Pons (tissue), 1 donor: ENCODE measurements at places on chromosomes 2 and 18.

GRCh38 chr18:61400716-61401115 is 67.5 kb downstream of the CDH20 start:
- DNase-seq, result no peak

DNA sequence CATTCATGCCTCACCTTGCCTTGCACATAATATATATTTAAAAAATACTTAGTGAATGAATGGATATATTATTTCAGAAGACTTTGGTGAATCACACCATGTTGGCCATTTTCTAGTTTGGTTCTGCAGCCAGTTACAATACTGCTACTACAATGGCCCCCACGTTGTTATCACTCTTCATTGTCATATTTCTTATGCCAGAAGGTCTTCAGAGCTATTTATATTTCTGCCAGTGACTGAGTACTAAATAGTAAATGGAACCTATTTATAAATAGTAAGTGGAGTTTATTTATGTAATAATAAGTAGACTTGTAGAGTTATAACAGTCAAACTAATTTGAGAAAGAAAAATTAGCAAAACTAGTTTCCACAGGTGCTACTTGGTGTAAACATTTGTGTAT is 516.6 kb upstream of the SYT4 start:
- no peak for DNase-seq

DNA sequence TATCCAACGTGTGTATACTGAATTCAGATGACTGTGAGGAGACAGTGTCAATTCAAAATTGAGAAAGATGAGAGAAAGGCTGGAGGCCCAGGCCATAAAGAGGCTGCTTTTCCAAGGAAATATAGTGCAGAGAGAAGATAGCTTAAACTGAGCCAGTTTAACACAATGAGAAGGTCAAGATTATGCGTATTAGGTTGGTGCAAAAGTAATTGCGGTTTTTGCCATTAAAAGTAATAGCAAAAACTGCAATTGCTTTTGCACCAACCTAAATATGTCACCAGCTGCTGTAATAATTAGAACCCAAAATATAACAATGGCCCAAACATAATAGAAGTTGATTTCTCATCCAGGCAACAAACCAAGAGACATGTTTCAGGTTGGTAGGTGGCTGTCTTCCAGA is 148.7 kb upstream of the ATP5MC3 start:
- DNase-seq, result no peak

GRCh38 chr18:73790587-73790986 is 357.0 kb downstream of the FBXO15 start:
- DNase-seq, result no peak

DNA sequence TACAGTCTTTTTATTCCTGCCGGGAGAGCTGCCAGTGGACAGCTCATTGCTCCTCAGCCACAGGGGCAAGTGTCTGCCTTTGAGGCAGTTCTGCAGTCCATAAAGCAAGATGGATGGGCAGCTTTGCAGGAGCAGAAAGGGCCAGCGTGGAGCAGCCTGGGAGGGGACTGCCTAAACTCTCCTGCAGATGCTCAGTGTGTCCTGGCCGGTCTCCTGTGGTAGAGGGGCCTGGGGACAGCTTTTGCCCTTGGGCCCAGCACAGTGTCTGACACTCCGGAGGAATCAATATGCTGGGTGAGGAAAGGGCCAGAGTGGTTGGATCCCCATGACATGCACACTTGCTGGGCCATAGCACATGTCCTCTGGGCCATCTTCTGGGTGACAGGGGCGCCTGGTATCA is 65.7 kb upstream of the DAPL1 start:
- DNase-seq, result no peak

- DNase-seq, result peak; percentile 88
Observed at GRCh38 chr2:133139847-133140533, 428.3 kb downstream of the NCKAP5 start.

GRCh38 chr2:38771632-38772031 is 6.4 kb upstream of the GEMIN6 start:
- no peak for DNase-seq

- no peak for DNase-seq
Observed at GRCh38 chr2:16515696-16516095, 149.9 kb downstream of the CYRIA start.

- peak; percentile 35 for DNase-seq
Observed at GRCh38 chr2:134943540-134943939, 24.9 kb downstream of the CCNT2 start.

GRCh38 chr2:156331572-156332283 is 793 bp downstream of the NR4A2 start:
- peak; percentile 69 for DNase-seq

DNA sequence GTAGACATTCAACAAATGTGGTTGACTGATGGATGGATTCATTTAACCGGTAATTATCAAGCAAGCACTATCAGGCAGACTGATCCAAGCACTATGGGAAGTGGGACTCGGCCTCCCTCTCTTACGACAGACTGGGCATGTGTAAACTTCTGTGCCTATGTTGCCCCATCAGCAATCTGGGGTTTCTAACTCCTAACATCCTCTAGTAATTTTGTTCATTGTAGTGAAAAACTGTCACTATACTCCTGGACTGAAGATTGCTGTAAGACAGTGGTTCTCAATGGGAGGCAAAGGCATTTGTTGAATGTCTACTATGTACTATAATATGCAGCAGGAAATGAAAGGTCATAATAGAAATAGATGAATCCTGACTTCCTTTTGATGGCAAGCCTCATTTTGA is 51.2 kb upstream of the CREB1 start:
- no peak for DNase-seq

DNA sequence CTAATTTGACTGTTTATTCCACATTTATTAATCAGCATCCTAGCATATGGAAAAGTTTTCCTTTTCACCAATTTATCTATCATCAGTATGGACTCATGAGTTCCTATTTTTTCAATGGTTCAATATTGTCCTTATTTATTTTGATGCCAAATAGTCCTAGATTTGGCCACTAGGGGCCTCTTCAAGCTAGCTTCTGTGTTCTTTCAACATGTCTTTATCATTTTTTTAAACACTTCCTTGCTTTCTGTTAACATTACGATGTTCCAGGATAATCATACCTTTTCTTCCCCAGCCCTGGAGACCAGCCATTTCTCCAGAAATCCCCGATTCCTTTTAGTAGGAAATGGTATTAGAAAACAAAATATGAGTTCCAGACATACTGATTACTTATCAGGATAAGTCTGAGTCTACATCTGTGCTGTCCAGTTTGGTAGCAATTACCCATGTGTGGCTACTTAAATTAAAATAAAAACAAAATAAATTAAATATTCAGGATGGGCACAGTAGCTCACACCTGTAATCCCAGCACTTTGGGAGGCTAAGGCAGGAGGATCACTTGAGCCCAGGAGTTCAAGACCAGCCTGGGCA is 70.6 kb downstream of the RPE start:
- DNase-seq, result peak; percentile 39

GRCh38 chr2:161102770-161103450 is 57.3 kb upstream of the TANK start:
- no peak for DNase-seq

- DNase-seq, result peak; percentile 15
Observed at GRCh38 chr2:173631127-173631460, 276.4 kb downstream of the CDCA7 start.

- DNase-seq, result no peak
Observed at GRCh38 chr18:67411116-67411515, 105.4 kb downstream of the DSEL start.
